ENCODE measurements at places on chromosomes 7 and 10.

DNA sequence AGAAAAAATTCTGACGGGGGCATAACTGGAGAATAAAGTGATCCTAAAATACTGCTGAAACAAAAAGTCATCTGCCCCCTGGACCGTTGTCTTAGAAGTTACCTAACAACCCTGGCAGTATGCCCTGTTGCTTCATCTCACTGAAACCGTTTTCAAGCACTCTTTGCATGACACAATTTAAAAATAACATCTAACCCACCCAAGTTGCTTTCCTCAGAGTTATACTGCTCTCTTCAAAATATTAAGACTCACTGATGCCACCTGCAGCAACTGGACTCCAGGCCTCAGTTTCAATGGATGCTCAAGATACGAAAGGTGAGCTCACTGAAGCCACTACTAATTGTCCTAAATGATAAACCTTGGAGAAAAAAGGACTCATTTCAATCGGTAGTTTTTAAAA is 57.4 kb downstream of the CDK6 start:
- no peak for DNase-seq

GRCh38 chr10:12684784-12685183 is 316.7 kb downstream of the CCDC3 start:
- no peak for DNase-seq

GRCh38 chr10:77974396-77975074 is 48.0 kb upstream of the DLG5 start:
- no peak for DNase-seq

- no peak for DNase-seq
Measured at GRCh38 chr10:89129911-89130310, 77.2 kb downstream of the CH25H start.

- no peak for DNase-seq
Measured at GRCh38 chr10:21260506-21261149, 264.9 kb downstream of the SKIDA1 start.

DNA sequence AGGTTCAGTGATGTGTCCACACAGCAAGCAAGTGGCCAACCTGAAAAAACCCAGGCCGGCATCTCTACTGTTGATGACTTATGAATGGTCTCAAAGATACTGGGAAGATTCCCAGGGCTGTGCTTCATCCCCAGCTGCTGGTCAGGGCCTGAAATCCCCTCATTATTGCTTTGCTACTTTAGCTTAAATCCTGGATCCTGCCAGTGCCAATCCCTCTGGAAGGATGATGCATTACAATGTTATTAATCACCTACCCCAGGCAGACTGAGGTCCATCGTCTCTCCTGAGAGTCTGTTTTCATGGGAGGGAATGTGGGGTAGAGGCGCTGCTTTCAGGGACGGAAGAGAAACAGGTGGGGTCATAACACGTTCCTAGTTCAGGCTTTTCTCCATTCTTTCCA is 371.6 kb downstream of the RPS24 start:
- DNase-seq: no peak

- no peak for DNase-seq
Measured at GRCh38 chr10:12966067-12966466, 35.4 kb downstream of the CCDC3 start.

DNA sequence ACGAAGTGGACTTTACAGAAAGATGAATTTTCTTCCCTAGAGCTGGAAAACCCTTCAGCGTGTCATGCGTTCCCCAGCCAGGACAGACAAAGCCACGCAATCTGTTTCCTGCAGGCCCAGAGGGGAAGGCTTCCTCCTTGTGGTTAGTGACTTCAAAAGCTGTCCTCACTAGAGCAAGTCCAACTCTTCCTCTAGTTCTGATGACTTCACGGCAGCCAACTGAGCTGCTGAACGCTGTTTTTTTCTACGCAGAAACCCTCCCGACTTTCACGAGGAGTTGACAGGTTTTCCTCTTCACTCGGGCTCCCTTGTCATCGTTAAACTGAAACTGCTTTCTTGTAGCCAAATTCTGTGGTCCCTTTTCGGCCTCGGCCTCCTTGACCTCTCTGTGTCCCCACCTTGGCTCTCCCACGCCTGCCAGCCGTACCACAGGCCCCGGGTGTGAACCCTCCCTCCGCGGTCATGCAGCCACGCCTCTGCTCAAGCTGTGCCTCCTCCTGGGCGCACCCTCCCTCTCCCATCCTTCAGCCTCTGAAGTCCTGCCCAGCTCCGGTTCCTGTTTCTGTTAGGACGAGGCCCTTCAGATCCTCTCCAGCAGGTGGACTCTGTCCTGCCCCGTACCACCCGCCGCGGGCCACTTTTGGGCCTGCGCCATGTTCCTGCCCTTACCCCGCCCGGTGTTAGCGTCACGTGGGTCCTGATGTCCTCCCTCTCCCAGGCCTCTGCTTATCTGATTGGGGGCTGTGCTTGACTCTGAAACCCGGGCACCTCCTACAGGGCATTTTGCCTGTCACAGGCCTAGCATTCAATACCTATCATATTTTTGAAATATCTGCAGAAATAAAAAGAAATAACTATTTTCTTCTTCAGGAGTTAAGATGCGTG is 39.3 kb downstream of the CUX1 start:
- DNase-seq: peak; percentile 72

DNA sequence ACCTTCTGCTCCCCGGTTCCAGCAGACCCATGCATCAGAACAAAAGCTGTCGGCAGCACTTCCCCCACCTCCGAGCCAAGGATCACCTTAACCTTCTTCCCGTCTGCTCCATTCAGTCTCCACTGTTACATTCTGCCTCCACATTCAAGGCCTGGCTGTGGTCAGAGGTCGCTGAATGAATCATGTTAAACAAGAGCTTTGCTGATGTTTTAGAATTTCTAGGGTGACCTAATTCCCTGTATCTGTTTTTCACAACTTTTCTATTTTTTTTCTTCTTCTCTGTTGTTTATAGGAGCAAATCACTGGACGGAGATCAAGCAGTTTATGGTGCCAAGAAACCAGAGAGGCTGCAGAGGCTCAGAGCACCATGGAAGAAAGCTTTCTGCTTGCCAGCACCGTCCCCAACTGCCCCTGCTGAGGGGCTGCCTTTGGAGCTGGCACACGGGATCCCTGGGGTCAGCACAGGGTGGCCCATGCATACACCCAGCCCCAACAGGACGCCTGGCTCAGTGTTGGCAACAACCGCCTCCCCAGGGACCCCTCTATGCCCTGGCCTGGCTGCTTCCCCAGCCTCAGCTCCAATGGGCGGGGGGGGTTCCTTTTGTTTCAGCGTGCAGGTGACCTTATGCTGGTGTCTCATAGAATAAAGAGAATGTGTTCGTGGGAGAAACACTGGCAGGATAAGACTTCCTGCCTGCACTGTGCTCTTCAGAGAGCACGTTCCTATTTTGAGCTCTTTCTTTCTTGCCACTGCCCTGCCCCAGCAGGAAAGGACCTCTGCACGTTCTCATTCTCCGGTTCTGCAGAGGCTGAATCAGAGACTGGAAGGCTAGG is 182.7 kb upstream of the LYZL2 start:
- DNase-seq: no peak

GRCh38 chr7:83655951-83656556 is 7.1 kb upstream of the SEMA3E start:
- DNase-seq: no peak

GRCh38 chr7:37920849-37921805 is 687 bp downstream of the EPDR1 start:
- DNase-seq: no peak

GRCh38 chr7:96729820-96730219 is 20.2 kb upstream of the SEM1 start:
- DNase-seq: no peak
